COR-L47 (cell line): ENCODE measurements at places on chromosomes 4 and X.

GRCh38 chr4:155906554-155907247 is 3.2 kb downstream of the TDO2 start:
- no peak for DNase-seq

- no peak for DNase-seq
These were observed 60.7 kb upstream of the PAK3 start for GRCh38 chrX:111035256-111035655.

GRCh38 chrX:65811558-65812228 is 144.2 kb downstream of the MSN start:
- DNase-seq = no peak

DNA sequence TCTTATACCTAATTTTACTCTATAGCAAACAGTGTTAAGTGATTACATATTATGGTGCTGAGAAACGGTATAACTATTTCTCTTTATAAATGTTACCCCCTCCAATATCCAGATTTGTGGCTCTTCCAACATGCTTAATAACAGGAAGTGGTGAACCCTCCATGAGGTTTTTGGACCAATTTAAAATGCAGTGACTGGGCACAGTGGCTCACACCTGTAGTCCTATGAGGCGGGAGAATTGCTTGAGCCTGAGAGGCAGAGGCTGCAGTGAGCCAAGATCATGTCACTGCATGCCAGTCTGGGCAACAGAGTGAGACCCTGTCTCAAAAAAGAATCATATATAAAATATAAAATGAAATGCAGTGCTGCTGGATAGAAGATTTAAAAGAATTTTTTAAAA is 137.3 kb downstream of the MGST2 start:
- DNase-seq = no peak
